ENCODE measurements at places on chromosomes 7 and 10.

DNA sequence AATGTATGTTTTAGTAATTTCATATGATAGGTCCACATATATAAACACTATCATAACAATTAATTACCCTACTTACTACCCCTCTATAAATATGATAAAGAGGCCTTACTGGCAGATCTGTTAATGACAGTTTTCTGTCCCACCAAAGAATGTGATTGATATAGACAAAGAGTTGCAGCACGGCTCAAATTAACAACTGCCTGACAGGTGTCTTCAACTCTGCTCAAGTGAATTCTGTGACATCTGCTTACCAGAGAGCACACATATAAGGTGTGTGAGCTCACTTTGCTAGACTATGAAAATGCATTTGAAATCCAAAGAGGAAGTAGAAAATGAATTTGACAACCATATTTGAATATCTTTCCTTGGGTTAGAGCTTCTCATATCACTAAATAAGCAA, 36.6 kb downstream of the CACNA2D1 start:
- DNase-seq = no peak

GRCh38 chr7:113026941-113027340, 59.7 kb downstream of the GPR85 start:
- DNase-seq = no peak

DNA sequence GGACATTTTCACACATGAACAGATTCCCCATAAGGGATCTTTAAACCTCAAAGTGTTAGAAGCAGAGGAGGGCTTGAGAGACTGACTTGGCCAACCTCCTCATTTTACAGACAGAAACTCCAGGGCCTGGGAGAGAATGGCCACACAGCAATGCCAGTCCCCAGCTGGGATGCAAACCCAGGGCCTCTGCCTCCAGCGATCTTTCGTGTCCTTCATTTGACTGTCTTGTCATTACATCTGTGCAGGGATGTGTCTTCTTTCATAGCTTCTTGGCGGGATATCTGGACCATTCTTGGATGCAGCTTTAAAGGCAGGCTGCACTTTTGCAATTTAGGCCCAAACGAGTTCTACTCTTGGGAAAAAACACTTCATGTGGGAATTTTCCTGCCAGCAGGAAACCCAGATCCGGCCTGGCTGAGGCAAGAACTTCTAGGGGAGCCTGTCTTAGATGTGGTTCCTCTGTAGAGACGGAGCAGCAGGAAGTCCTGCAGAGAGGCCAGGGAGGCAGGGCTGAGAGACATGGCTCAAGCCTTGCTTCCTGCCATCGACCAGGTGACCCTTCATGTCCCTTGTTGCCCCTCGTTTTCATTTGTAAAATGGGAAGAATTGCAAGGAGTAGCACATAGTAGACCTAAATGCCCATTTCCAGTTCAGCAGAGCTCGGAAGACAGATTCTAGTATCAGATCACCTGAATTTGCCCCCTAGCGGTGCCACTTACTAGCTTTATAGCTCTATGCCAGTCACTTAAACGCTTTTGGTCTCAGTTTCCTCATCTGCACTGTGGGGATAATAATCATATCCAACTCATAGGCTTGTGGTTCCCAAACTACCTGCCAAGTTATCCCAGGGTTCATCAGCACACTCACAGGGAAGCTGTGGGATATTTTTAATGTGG, 43.9 kb upstream of the SLC29A3 start:
- no peak for DNase-seq

DNA sequence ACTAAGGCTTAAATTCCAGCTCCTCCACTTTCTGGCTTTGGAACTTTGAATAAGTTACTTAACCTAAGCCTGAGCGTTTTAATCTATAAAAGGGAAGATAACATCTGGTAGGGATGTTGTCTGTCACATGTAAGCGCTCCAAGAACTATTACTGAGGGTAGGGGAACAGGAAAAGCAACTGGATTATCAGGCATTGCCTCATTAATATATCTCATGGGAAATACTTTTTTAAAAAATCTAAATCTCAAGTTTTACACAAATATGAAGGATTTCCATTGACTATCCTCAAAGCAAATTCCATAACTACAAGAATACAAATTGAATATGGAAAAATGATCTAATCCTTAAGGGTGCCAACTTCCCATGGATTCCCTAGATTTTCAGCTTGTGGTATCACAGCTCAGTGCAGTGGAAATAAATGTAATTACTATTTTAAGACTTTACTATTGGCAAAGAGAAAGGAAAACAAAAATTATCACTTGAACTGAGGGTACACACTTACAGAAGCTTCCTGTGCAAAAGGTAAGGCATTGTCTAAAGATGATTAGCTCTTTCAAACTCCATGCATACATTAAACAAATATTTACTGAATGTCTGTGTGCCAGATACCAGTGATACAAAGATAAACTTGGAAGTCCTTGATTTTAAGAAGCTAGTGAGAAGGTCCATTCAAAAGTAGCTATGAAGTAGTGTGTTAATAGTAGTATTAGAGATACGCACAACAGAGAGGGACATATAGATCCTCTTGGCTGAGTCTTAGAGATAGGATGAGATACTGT, 38.4 kb downstream of the NT5C2 start:
- DNase-seq = no peak

- DNase-seq = no peak
These were observed 49.4 kb downstream of the VCL start for GRCh38 chr10:74047304-74047703.

Data from HTR-8/SVneo (cell line).